SK-MEL-5 (cell line): ENCODE measurements at places on chromosomes 11 and 22.
A peak's percentile ranks its signal among the peaks of the same experiment; 100 is the strongest.

DNA sequence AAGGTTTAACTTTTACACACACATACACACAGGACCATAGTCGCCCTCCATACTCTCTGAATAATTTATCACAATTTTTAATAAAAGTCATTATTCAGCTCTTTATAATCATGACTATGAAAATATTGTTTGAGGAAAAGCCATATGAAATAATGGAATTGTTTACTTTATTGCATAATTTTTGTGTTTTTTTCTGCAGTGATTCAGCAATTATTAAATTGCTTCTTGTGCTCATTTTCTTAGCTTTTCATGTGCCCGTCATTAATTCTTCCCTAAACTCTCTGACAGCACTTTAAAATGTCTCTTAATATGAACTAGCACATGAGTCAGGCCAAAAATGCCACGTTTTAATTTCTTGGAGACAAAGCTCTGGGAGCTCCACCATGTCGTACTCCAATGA, 77.5 kb upstream of the ALX4 start:
- DNase-seq = no peak

- no peak for DNase-seq
Observed at GRCh38 chr11:8631395-8632118, 37.5 kb upstream of the STK33 start.

GRCh38 chr11:76783896-76784813, 999 bp downstream of the TSKU start:
- DNase-seq = peak; percentile 55

DNA sequence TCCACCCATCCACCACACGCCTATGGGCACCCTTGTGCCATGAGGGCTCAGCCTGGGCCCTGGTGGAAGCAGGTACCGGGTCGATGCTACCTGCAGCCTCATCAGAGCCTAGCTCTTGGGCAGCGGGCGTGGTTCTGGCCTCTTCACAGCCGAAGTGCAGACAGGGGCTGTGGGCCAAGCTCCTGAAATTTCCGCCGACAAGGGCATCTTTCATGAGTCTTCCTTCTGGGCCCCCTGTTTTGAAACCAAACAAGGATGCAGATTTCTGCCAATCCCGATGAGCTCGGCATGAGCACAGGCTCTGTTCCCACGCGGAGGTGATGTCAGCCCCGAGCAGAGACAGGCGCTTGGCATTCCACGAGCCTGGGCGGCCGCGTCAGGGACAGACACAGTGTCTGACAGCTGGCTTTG, 22.6 kb upstream of the MGAT3 start:
- no peak for DNase-seq

GRCh38 chr22:41913842-41914534, 886 bp downstream of the SHISA8 start:
- DNase-seq = no peak

DNA sequence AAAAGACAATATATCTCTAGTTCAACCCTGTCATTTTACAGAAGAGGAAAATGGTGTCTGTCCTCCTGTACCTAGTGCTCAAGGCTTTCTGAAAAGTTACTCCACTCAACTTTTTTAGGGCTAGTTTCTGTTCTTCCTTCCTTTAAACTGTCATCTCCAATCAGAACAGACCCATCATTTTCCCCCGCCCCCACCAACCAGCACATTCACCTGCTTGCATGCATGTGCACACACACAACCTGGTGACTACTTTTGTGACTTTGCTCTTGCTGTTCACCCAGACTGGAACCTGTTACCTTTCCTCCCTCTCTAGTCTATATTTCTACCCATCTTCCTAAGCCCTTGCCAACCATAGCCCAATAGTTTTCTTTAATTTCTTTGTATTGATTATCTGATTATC, 5.6 kb downstream of the FBXO7 start:
- no peak for DNase-seq

GRCh38 chr11:63999349-64000025, 13.2 kb downstream of the OTUB1 start:
- DNase-seq = no peak

GRCh38 chr11:70032943-70033710, 45.0 kb upstream of the ANO1 start:
- no peak for DNase-seq

DNA sequence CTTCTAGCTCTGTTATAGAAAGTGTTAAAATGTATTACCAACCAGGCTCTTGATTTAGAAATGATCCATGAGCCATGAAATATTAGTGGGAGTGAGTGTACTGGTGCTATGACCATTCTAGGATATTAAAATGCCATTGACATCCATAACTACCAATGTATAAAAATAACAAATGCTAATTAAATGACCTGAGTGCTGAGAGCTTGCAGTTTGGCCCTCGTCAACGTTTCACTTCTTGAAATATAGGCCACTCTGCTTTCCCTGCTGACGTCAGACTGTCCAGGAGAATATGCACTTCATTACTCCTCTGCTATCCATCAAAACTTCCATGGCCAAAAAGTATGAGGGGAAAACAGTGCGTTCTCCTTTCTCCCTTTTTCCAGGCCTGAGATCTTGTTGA, 563.1 kb downstream of the METTL15 start:
- no peak for DNase-seq

- DNase-seq = no peak
Observed at GRCh38 chr22:48337957-48338792, 1489.5 kb downstream of the BRD1 start.

GRCh38 chr11:101346591-101346990, 217.0 kb upstream of the PGR start:
- DNase-seq = no peak

DNA sequence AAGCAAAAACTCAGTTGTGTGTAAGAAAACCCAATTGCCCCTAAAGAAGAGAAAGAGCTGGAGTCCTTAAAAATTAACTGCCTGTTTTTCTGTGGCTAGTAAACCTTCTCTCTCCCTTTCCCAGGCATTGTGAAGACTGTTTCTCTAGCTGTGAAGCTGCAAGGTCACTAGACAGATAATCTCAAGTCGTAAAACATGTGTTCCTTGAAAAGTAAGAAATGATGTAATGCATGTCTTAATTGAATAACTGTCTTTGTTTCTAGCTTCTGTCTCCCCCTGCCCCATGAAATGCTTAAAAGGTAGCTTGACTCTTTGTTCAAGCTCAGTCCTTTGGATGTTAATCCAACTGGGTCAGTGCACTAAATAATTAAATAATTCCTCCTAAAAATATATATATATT, 29.5 kb upstream of the FAM181B start:
- no peak for DNase-seq

DNA sequence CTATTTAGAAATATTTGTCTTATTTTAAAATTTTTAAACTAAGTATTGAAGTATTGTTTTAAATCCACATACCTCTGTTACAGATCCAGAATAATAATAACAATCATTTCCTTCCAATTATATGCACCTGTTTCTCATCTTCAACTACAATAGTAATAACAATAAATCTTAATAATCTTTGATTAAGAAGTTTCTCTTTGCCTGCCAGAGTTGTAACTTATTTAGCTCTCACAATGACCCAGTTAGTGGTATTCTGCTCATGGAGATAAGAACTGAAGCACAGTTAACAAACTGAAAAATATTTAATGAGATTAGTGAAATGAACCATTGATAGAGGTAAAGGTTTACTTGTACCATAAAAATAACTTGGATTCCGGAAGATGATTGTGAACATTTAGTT, 796.3 kb downstream of the LUZP2 start:
- DNase-seq = no peak

DNA sequence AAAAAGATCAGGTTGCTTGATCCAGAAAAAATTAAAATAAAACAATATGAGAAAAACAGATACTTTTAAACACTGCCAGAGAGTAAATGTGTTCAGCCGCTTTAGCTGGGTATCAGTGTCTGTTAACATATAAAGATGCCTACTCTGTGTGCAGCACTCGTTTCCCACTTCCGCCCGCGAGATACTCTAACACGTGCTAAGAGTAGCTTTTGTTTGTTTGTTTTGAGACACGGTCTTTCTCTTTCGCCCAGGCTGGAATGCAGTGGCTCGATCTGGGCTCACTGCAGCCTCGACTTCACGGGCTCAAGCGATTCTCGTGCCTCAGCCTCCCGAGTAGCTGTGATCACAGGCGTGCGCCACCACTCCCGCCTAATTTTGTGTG, 531 bp upstream of the MEN1 start:
- no peak for DNase-seq

DNA sequence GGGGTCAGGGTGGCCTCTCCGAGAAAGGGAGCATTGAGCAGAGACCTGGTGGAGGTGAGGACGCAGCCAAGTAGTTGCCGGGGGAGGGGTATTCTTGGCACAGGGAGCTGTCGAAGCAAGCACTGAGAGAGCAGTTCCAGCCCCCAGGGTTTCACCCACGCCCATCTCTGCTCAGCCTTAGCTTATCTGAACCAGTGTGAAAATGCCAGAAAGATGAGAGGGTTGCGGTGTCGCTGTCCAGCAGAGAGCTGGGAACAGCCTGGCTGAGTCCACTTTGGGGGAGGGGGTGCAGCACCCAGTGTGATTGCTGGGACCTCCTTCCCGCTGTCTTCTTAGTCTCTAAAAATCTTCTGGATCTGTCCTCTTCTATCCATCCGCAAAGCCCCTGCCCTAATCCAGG, 123.3 kb upstream of the TBCEL start:
- no peak for DNase-seq

GRCh38 chr11:57459164-57460021, 935 bp upstream of the RTN4RL2 start:
- DNase-seq = no peak

DNA sequence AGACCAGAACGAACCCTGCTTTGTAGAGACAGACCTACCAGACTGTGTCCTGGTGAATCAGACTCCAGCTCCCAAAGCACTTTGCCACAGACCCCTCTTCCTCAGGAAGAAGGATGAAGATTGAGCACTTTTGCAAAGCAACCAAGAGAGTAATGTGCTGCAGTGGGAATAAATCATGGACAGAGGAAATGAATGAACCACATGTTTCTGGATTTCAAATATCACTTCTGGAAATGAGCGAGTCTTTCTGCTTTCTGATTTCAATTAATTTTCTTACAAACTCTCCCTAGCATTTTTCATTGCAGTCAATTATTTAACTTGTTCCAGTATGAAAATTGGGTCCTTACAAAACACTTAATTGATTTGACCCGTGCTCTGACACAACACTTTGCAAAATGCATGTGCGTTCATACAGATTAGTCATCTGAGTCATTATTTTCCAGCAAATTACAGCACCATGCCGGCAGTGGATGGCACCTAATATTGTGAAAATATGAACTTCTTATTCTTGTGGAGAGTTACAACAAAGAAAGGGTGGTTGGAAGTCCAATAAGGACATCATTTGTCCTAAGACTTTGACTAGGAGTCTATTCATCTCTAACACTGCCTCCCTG, 315.9 kb upstream of the CCDC90B start:
- no peak for DNase-seq

DNA sequence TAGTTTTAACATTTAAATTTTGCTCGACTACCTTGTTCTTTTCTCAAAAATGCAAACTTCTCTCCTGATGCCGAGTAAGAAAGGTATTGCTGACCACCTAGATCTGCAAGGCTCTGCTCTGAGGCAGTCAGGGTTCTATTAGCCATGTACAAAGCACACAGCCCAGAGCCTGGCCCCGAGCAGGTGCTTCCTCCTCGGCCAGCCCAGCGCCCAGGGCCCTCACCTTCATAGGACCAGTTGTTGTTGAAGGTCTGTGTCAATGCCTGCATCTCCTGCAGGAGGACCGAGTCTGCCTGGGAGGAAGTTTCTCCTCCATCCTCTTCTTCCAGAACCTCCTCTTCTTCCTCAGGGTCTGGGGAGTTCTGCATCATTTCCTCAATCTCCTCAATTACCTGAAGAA, 35.8 kb downstream of the FEZ1 start:
- DNase-seq = no peak

GRCh38 chr11:67240576-67241389, 25.5 kb upstream of the GRK2 start:
- peak; percentile 47 for DNase-seq

- DNase-seq = no peak
Observed at GRCh38 chr11:62400760-62401159, 18.1 kb upstream of the SCGB1A1 start.

DNA sequence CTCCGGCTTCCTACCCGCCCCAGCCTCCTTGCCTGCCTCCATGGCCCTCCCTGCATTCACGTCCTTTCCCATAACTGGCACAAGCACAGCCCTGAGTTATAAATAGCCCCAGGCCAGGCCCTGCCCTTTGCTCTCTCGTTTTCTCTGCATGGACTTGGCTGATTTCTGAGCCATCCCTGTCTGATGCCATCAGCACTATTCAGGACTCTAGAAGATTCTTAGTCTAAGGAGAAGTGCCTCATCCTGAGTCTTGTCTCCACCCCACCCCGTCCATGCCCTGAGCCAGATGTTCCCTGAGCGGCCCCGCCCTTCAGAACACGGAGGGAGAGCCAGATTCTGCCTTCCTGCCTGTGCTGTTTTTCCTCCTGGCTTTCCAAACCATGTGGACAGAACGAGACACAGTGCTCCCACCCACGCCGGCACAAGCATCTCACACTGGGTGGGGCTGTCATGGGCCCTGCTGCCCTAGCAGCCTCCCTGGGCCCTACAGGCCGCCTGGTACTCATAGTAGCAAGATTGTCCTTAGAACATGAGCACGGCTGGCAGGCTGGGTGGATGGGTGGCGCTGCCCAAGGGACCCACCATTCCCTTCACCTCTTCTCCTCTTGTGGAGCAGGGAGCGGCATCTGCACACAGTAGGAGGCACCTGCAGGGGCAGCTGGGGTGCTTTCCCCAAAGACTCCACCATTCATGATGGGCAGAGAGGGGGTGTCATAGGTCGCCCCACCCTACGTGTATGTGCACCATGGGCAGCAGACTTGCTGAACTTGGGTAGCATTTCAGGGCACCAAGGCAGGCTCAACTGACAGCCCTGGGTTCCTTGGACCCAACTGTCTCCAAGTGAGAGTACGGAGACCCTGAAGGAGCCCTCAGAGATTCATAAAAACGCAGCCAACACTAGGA, 76.9 kb downstream of the BCR start:
- DNase-seq = no peak

DNA sequence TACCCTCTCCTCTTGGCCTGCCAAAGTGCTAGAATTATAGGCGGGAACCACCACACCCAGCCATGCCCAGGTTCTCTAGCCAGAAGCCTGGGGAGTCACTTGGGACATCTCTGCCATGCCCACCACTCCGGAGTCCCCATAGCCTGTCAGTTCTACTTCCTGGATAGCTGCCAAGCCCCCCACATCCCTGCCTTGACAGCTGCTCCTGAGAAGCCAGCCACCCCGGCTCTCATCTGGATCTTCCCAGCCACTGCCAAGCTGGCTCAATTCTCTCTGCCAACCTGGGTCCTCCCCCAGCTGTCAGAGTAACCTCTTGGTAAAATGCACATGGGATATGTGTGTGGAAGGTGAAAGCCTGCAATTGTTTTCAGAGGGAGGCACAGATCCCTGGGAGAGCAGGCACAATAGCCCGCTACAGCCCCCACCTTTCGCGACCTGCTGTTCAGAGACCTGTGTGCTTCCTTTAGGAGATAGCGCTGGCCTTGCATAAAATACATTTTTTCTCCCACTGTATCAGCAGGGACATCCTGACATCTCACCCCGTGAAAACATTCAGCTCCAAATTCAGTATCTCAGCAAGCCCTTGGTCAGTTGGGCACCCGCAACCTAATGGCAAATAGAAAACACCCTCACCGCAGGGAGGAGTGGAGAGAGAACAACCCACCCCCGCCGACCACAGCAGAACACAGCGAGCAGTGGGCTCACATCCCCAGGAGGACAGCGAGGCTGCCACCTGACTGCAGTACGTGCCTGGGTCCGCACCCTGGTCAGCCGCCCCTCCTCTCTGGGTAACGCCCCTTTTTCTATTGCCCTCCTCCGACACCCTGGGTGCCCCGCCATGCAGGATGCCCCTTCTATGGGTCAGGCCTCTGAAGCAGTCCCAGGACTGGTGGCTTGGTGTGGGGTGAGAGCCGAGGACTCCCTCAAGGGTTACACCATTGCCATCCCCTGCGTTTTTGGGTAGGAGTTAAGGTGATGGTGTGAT, 1342.2 kb downstream of the BRD1 start:
- no peak for DNase-seq

- DNase-seq = no peak
Observed at GRCh38 chr11:120012245-120012644, 125.7 kb downstream of the TRIM29 start.
